ENCODE measurements at places on chromosomes 6 and 20.

DNA sequence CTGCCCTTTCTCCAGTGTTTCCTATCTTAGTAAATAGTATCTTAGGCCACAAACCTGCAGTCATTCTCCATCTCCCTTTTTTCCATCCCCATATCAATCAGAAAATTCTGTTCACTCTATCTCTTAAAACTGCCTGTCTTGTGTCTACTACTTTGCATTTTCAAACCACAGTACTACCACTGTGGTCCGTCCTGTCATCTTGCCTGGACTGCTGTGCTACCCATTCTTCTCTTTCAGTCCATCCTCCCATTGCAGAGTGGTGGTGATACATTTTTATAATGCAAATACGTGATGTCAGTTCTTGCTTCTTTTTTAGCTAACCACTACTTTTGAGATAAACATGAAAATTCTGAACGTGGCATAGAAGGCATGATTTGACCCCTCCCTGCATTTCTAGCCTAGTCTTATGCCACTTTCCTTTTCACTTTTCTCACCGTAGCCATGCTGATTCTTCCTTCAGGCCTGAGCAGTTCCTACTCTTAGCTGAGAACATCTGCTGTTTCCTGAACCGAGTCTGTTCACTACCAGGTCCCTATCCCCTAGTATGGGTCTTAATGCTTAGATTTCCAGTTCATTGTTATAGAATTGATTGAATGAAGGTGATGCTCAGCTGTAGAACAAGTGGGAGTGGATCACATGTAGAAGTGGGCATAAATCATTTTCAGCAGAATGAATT, 13.8 kb downstream of the TBPL1 start:
- H3K36me3 ChIP-seq, result 0 out of 2 replicates have a peak, but pooled peaks cover 5% of the 10 kb centered on the region
- H3K27me3 ChIP-seq, result no peaks in the 10 kb centered on the region
- no peak for DNase-seq
- H3K4me3 ChIP-seq, result no peak overlapping the region

GRCh38 chr6:45310118-45310788, 17.9 kb upstream of the RUNX2 start:
- no peaks in the 10 kb centered on the region for H3K4me1 ChIP-seq
- no peaks in the 10 kb centered on the region for H3K36me3 ChIP-seq
- H3K27ac ChIP-seq, result no peak overlapping the region
- H3K27me3 ChIP-seq, result no peaks in the 10 kb centered on the region
- no peak for DNase-seq

DNA sequence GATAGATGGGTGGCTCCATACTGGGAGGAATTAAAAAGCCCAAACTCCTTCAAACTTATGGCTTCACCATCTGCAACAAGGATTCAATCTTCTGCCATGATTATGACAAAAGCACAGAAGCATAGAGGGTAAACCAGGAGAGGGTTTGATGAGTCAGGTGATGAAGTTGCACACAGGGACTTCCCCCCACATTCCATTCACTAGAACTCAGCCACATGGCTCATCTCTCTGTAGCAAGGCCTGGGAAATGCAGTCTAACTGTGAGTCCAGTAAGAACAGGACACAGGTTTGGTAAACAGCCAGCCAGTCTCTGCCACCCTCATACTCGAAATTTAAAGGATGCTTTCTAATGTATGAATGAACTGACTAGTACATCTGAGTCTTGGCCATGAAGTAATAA, 142.9 kb downstream of the HIVEP2 start:
- DNase-seq, result peak; percentile 78
- H3K4me1 ChIP-seq, result peaks cover 20% of the 10 kb centered on the region
- H3K27ac ChIP-seq, result peak overlapping the region; percentile 47

GRCh38 chr6:20791074-20791473, 256.8 kb downstream of the CDKAL1 start:
- no peak overlapping the region for H3K27ac ChIP-seq
- no peaks in the 10 kb centered on the region for H3K4me1 ChIP-seq
- no peak overlapping the region for H3K4me3 ChIP-seq
- no peaks in the 10 kb centered on the region for H3K36me3 ChIP-seq
- no peak for DNase-seq

GRCh38 chr20:33475381-33476152, 14.3 kb upstream of the CBFA2T2 start:
- H3K4me3 ChIP-seq, result no peak overlapping the region
- H3K27ac ChIP-seq, result no peak overlapping the region
- no peak for DNase-seq

DNA sequence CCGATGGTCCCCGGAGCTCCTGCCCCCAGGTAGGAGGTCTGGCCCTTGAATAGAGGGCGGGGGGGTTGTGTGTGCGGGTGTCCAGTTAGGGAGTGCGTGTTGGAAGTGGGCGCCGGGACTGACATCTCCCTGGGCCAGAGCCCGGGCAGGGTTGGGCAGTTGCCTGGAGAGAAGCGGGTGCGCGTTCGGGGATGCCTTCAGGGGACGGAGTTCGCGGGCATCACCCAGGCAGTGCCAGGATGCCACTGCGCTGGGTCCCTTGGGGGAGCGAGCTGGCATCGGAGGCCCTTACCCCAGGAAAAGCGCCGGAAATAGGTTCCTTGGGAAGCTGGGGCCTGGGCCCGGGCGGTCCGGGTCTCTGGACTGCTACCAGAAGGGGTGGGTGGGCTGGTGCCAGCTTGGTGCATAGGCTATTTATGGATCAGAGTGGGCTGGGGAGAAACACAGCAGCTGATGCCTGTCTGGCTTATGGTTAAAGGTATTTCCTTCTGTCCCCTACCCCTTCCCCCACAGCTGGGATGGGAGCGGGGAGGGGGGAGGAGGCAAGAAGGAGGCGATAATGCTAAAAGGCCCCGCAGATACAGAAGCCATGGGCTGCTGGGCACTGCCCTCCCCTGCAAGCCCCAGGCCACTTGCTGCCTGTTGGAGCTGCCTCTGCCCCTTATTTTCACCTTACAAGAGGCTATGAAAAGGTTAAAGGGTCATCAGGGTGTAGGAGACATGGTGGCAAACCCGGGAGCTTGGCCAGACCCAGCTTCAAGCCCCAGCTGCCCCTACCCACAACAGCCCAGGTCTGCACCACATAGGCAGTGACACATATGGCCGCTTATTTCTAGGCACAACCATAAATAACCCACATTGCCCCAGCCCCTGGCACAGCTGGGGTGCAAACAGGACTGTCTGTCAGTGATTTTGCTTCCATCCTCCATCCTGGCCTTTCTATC, 638 bp downstream of the PACSIN1 start:
- no peaks in the 10 kb centered on the region for H3K27me3 ChIP-seq
- H3K27ac ChIP-seq, result no peak overlapping the region
- peak overlapping the region; percentile 27 for H3K4me3 ChIP-seq

GRCh38 chr6:56946368-56946767, 8.5 kb upstream of the BEND6 start:
- no peak overlapping the region for H3K4me3 ChIP-seq
- no peaks in the 10 kb centered on the region for H3K27me3 ChIP-seq
- peaks cover 9% of the 10 kb centered on the region for H3K36me3 ChIP-seq
- DNase-seq, result no peak

- no peaks in the 10 kb centered on the region for H3K27me3 ChIP-seq
- peak overlapping the region; percentile 2 for H3K27ac ChIP-seq
- no peaks in the 10 kb centered on the region for H3K4me1 ChIP-seq
- no peak for DNase-seq
- H3K4me3 ChIP-seq, result no peak overlapping the region
Observed at GRCh38 chr20:31523361-31524283, 9.4 kb downstream of the HM13 start.

DNA sequence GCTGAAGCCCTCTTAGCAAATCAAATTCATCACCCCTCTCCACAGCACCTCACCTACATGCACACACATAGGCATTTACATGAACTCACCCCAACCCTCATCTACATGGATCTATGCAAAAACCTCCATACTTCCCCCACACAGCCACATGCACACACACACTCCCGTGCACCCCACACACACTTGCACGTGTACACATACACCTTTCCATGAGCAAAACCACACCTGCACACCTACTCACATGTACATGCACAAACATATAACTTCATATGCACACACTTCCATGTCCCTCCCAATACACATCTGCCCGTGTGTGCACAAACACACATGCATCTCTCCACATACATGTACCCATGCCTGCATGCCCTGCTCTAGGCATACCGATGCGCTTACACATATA, 23.3 kb downstream of the CST5 start:
- no peak overlapping the region for H3K4me3 ChIP-seq
- no peak overlapping the region for H3K27ac ChIP-seq
- DNase-seq, result no peak
- no peaks in the 10 kb centered on the region for H3K4me1 ChIP-seq
- H3K27me3 ChIP-seq, result no peaks in the 10 kb centered on the region

DNA sequence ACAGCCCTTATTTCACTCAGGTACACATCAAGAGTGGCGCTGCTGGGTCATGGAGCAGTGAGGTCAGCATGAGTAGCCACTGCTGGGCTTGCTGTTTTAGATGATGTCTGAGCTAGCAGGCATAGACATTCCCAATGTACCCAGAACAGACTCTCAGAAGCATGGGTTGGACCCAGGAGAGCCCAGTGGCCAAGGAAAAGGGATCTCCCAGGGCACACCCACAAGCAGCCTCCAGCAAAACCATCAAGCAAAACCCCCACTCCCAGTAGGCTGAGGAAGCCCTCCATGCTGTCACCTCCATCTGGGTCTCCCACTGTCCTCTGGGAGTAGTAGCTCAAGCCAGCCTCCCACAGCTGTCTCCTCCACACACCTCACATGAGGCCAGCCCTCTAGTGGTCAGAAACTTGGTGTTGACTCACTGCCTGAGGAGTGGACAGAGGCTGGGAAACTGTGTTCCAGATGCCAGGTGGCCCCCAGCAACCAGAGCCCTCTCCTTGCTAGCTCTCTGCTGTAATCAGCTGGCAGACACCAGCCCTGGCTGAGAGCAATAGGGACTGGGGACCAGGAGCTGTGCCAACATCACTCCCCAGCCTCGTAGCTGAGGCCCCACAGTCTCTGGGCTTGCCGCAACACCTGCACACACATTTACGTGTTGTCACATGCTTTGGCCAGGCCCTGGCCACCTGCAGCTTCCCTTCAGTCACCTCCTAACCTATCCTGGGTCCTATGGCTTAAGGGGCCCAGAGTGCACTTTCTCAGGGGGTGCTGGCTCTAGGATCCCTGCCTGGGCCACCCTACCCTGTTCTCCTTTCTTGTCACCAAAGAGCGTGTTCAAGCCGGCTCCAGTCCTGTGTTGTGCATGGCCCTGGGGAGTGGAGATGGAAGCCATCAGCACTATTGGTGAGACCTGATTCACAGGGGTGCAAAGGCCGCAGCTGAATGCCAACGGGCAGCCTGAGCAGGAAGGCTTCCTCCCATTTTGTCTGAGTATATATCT, 1.9 kb upstream of the AP5S1 start:
- H3K36me3 ChIP-seq, result peaks cover 12% of the 10 kb centered on the region
- no peaks in the 10 kb centered on the region for H3K27me3 ChIP-seq
- H3K4me3 ChIP-seq, result no peak overlapping the region
- no peak for DNase-seq

DNA sequence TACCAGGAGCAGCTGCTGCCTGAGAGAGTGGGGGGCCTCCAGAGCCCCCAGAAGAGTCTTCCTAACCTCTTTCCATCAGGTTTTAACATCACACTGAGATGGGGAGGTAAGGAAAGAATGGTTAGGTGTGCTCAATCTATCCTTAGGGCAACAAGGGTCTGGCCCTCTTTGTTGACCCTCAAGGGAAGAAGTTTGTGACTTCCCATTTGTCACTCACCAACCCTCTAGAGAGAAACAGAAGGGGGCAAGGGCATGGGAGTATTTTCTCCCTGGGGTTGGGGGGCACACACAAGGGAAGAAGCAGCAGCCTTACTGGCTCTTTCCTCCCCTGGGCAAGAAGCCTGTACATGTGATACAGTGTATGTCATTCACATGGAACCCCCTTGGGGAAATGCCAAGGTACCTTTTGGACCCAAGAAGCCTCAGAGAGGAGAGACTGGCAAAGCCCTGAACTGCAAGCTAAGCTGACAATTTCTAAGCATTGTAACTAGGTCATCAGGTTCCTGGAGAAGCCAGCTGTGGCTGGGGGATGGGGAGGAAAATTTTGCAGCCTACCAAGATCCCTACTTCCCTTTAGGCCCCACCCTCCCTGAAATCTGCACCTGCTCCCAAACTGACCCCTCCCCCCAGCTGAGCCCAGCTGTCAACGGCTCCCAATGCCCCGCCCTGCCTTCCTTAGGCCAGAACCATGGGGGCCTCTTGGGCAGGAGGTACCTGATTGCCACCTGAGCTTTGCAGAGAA, 14.5 kb downstream of the BCL2L1 start:
- no peaks in the 10 kb centered on the region for H3K27me3 ChIP-seq
- H3K4me1 ChIP-seq, result peaks cover 84% of the 10 kb centered on the region
- H3K4me3 ChIP-seq, result no peak overlapping the region
- DNase-seq, result peak; percentile 83
- H3K27ac ChIP-seq, result peak overlapping the region; percentile 99
- H3K36me3 ChIP-seq, result peaks cover 92% of the 10 kb centered on the region

GRCh38 chr20:37756234-37756633, 62.4 kb downstream of the CTNNBL1 start:
- H3K27ac ChIP-seq, result no peak overlapping the region
- H3K36me3 ChIP-seq, result peaks cover 61% of the 10 kb centered on the region
- H3K27me3 ChIP-seq, result no peaks in the 10 kb centered on the region

DNA sequence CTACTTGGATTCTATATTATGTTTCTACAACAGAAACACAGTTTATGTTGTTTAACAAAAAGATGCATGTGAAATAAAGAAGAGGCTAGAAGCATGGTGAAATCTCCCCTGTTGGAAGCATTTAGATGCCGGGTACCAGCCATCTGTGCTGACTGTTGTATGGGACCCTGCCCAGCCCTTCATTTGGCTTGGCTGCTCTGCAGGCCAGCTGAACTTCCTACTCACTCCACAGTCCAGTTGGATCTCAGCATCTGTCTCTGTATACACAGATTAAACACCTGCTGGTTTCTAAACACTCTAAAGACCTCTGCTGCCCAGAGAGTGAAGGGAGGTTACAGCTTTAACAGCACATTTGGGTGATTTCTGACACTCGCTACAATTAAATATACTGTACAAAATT, 228.3 kb downstream of the SLC35F1 start:
- DNase-seq, result no peak
- H3K27me3 ChIP-seq, result no peaks in the 10 kb centered on the region
- no peak overlapping the region for H3K27ac ChIP-seq
- H3K36me3 ChIP-seq, result no peaks in the 10 kb centered on the region
- no peak overlapping the region for H3K4me3 ChIP-seq
- no peaks in the 10 kb centered on the region for H3K4me1 ChIP-seq

DNA sequence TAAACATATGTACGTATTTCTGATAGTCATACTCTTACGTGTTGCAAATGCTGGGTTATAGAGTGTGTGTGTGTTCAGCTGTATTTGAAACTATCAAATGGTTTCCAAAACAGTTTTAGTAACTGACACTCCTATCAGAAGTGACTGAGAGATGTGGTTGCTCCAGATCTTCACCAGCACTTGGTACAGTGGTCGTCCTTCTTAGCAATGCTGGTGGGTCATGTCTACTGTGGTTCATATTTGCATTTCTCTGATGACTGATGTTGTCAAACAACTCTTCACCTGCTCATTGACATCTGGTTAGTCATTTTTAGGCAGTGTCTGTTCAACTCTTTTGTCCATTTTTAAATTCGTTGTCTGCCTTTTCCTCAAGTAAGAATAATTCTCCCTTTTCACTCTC, 259.3 kb downstream of the KIF16B start:
- no peaks in the 10 kb centered on the region for H3K36me3 ChIP-seq
- no peak overlapping the region for H3K27ac ChIP-seq
- no peak for DNase-seq
- H3K27me3 ChIP-seq, result no peaks in the 10 kb centered on the region
- H3K4me3 ChIP-seq, result no peak overlapping the region

GRCh38 chr6:137775720-137776119, 91.3 kb upstream of the TNFAIP3 start:
- H3K27me3 ChIP-seq, result no peaks in the 10 kb centered on the region
- H3K36me3 ChIP-seq, result no peaks in the 10 kb centered on the region
- H3K4me3 ChIP-seq, result no peak overlapping the region
- H3K4me1 ChIP-seq, result peaks cover 11% of the 10 kb centered on the region
